ENCODE measurements at places on chromosomes 3 and 15.

DNA sequence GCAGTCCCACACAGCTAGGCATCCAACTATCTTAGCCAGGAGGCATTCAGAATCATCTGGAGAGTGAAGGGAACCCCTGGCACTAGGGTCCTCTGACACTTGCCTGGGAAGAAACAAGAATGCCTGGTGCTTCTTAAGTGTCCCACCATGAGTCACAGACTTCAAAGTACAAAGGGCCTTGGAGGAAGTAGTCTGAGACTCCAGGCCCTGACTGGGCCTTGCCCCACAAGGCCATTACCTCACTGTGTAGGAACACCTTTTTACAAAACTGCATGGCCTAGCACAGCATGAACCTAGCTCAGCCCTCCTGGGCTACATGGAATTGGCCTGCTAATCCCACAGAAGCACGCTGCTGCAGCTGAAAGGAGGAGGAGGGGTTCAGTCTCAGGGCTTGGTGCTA is 104.5 kb upstream of the SLCO2A1 start:
- no peak for DNase-seq

- DNase-seq: no peak
These were observed 174.8 kb upstream of the BHLHE40 start for GRCh38 chr3:4804161-4805058.

DNA sequence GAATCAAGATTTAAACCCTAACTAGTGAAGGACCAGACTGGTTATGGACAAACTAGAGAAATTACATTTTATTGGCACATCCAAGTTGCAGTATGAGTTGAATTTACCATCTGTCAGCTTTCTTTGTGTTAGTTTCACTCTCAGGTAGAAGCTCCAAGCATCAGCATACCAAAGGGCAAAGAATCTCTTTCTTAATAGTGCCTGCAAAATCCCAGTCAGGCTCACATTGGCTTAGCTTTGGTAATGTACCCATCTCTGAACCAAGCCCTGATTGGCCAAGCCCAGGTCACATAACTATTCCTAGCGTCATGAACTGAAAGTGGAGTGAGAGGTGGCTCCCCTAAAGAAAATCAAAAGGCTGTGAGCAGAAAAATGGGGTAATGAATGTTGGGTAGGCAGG is 66.9 kb downstream of the CCNL1 start:
- no peak for DNase-seq

DNA sequence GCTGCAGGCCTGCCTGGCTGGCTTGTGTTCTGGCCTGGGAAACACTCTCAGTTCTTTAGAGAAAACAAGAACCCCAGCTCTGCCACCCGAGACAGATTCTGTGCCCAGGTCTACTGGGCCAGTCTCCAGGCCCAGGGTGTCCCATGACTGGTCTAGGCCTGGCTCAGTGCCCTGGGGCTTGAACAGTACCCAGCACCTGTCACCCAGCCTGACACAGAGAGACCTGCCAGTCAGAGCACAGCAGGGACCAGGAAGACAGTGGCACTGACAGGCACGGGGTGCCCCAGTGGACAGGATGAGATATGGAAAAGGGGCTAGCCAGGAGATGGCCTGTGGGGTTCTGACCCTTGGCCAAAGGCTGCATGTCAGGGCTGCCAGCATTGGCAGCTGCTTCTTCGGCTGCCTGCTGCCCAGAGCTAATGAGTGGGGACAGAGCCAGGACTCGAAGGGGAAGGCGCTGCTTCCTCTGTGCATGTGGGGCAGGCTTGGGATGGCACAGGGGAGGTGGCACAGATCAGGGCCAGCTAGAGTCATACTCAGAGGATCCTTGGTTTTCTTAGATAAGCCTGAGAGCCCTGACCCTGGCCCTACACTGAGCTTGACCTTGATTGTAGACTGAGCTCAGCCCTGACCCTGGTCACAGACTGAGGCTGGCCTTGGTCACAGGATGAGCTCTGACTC is 15.1 kb downstream of the CCDC33 start:
- no peak for DNase-seq

DNA sequence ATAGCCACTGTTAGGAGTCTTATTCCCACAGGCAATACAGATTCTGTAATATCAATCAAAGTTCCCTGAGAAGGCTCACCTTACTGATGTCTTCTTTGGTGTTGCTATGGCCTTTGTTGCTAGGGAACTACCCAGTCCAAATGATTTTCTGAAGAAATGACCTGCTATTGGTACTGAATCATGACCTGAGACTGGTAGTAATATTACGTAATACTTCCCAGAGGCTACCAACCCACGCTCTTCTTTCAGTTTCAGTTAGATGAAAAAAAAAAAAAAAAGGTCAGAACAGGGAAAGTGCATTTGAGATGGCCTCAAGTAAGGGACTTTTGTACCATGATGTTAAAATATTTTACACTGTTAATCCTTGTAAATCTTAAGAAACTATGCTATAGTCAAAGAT is 1092.5 kb upstream of the EPHA6 start:
- DNase-seq: no peak

DNA sequence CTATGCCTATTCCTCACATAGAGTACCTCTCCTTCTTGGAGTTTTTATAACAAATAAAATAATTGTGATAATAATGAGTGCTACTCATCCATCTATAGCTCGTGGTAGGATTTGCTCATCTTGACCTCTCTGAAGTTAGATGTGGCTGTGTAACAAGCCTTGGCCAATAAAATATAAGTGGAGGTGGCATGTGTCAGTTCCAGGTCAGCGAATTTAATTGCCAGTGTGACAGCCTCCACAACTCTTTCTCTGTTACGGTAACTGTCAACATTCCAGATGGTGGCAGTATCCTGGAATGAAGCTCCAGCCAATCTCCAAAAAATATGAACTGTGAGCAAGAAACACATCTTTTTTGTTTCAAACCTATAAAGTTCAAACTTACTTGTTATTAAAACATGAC is 13.8 kb downstream of the CLRN1 start:
- no peak for DNase-seq

DNA sequence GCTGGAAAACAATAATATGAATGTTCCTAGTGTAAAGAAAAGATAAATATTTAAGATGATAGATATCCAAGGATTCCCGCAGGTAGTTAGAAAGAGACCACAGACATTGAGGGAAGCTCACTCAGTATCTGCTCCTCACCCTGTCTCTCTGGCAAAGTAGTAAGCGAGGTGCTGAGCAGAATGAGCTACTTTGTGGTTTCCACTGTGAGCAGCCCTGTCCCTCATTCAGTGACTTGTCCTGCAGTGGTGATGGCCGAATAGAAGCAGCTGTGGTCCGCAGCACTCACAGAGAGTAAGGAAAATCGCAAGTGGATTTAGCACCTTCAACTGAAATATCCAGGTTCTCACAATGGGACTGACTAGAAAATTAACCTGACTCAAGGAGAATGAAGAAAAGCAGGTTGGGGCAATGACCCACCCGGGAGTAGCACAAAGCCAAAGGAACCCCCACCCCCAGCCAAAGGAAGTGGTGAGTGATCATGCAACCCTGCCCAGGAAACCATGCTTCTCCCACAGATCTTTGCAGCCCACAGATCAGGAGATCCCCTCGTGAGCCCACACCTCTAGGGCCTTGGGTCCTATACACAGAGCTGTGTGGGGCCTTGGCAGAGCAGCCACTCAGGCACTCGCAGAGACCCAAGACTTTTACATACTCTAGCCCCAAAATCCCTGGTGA is 21.8 kb upstream of the SLC25A38 start:
- no peak for DNase-seq

DNA sequence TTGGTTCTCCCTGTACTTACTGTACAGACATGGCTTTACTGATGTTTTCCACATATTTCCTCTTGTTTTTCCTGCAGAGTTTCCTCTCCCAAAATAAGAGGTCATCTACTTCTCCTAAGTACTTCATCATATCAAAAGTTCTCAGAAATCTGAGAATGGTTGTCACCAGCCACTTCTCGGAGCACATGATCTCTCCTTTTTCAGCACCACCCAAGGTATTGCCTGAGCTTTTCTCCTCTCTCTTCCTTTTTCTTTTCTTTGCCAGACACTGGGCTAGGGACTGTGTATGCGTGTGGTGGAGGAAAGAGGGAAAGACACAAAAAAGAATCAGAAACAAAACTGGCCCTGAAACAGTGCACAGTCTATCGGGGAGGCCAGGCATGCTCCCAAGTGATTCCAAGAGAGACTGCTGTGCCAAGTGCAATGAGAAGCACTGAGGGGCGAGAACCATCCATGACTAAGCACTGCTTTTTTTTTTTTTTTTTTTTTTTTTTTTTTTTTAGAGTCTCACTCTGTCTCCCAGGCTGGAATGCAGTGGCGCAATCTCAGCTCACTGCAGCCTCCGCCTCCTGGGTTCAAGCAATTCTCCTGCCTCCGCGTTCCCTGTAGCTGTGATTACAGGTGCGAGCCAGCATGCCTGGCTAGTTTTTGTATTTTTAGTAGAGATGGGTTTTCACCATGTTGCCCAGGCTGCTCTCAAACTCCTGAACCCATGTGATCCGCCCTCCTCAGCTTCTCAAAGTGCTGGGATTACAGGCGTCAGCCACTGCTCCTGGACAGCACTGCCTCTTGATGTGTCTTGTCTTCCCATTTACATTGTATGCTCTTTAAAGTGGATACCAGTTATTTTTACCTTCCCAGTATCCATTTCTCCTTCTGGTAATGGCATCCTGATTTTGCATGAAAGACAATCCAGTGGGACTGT is 194.0 kb upstream of the FEZF2 start:
- no peak for DNase-seq

- no peak for DNase-seq
These were observed 120.1 kb downstream of the SEC22A start for GRCh38 chr3:123321806-123322205.

DNA sequence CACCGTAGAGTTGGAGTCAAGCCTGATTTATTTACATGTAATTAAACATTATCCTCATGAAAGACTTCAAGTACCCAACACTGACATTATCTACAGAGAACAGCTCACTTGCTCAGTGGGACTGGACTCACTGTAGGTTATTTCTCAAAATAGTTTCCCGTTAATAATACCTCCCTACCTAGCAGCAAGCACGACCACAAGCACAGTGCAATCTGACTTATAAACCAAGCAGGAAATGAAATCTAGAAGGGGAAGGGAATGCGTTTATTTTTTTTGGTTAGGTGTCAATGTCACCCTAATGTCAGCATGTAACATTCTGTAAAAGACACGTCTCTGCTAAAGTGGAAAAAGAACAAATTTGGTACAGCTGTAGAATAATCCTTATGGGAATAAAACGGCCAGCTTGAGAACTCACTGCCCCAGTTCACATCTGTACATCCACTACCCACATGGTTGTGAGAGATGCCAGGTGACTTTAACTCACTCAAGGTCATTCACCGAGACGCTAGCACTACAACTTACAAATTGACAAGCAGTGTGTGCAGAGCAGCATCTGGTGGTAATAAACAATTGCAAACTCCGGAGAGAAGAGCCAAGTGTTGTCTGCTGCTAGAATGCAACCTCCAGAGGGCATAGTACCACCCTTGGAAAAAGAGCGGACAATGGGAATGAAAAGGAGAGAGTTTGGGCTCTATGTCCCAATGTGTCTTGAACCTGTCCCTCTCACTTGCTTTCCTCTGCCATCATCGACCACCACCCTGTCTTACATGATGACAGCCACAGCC is 242.5 kb downstream of the CADPS start:
- DNase-seq: no peak

- DNase-seq: no peak
These were observed 7.2 kb upstream of the MUC13 start for GRCh38 chr3:124941771-124942170.

- no peak for DNase-seq
These were observed 34.4 kb downstream of the SPSB4 start for GRCh38 chr3:141085343-141086070.

DNA sequence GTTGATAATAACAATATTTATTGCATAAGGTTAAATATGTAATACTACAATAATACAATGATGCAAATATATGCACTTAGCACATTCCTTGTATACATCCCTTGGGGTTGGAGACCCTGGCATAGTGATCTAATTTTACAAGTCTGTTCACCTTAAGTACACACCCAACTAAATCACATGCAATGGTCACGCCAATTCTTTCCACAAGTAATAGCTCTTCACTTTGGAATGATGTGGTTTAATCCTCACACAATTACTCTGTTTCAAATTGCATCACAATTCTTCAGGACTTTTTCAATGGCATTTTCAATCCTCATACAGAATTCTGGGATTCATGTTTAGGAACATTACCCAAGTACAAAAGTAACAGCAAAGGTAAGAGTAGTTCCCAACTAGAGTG is 27.3 kb upstream of the SPRED1 start:
- no peak for DNase-seq

Measured in keratinocyte (primary cell).